ENCODE measurements at places on chromosomes 5 and 9.

- no peak for DNase-seq
These were observed 58.6 kb upstream of the CTXN3 start for GRCh38 chr5:127590156-127590722.

DNA sequence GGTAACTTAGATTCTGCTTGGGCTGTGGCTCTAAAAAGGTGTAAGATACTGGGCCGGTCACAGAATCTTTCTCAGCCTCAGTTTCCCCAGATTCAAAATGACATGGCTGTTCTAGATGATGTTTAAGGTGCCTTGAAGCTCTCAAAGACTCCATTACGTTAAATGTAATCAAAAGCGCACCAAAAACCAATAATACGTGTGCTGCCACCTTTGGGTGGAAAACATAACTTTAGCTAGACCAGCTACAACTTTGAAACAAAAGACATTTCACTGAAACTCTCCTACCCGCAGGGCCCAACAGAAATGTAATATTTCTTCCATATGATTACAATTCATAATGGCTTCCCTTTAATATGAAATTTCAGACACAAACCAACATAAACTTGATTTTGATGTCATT is 35.0 kb upstream of the PCSK5 start:
- DNase-seq, result no peak

DNA sequence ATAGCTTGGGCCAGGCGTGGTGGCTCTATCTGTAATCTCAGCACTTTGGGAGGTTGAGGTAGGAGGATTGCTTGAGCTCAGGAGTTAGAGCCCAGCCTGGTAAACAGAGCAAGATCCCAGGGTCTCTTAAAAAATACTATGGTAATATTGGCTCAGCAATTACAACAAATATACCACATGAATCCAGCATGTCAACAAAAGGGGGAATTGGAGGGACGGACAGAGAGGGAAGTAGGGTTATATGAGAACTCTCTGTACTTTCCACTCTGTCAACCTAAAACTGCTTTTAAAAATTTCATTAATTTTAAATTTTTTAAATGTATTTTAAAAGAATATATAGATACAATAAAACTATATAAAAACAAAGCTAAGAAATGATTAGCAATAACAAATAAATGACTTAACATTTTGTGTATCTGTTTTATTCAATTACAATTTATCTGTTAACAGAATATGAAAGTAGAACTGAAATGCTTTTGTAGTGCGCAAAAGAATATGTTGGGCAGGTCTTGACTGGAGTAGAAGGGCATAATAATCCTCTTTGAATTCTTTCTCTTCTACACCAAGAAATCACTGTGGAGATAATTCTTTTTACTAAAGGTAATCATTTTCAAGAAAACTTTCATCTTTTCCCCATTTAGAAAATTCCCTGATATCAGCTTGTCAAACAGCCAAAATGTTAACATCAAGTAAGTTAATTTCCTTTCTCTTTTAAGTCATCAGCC is 12.9 kb upstream of the CDC42SE2 start:
- DNase-seq, result no peak

DNA sequence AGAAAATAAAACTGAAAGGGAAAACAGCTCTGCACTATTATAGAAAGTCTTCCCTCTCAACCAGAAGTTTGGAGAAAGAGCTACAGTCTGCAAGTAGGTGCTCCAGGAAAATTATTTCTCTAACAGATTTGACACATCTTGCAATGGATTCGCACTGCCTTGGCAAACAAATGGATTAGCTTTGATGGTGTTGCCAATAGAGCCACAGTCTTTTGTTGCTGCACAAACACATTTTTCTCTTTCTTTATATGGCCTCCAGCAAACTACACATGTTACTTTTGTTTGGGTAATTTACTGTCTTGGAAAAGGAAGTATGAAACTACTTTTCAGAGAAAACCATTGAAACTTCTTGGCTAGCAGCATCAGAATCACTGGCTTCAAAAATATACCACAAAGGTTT is 523.1 kb downstream of the EFNA5 start:
- DNase-seq, result no peak

DNA sequence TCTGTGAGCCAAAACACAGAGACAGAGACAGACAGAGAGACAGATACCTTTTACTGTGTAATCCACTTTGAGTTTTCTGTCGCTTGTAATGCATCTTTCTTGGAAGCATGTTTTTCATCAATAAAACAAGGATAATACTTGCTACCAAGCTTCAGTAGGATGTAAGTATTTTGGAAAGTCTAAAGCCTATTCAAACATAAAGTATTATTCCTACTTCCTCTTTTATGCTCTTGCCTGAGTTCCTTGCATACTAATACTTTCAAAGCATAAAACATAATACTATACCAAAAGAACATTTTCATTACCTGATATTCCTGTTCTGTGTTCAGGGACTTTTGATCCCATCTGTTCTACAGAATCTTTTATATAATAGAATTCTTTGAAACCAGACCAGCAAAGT is 64.5 kb upstream of the SLC30A5 start:
- DNase-seq, result no peak

GRCh38 chr5:158552241-158552640 is 547.5 kb downstream of the EBF1 start:
- DNase-seq, result no peak

GRCh38 chr9:7542693-7543092 is 256.9 kb downstream of the DMAC1 start:
- no peak for DNase-seq

DNA sequence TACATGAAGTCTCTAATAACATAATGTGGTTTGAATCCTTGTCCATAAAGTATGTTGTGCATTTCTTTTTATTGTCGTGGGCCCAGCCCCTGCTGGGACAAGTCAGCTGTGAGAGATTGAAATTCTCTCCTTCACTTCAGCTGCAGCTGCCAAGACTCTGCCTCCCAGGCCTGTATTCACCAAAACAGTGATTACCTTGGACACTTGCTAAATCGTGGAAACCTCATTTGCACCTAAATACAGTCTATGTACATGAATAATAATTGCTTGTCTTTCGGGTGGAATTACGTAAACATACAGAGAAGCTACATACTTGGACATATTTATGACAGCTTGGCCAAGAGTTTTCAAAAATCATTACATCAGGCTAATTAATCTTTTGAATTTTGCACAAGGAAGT is 898.5 kb upstream of the SEMA6A start:
- no peak for DNase-seq

GRCh38 chr5:133372293-133372937 is 239.9 kb downstream of the FSTL4 start:
- DNase-seq, result no peak

DNA sequence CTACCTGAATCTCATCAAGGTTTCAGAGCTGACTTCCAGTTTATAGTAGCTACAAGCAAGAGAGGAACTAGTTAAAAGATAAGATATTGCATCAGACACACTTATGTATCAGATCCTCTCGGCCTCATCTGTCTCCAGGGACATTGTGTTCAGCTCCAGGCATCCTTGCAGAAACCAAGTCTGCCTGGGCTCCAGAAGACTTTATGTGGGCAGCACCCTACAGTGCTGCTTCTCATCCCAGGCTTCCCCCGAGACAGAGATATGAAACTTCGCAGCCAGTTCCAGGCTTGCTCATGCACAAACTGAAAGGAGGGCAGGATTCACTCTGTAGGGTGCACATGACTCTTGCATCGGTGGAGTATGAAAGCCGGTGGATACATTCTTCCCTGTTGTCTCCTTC is 33.9 kb upstream of the FOXB2 start:
- no peak for DNase-seq

DNA sequence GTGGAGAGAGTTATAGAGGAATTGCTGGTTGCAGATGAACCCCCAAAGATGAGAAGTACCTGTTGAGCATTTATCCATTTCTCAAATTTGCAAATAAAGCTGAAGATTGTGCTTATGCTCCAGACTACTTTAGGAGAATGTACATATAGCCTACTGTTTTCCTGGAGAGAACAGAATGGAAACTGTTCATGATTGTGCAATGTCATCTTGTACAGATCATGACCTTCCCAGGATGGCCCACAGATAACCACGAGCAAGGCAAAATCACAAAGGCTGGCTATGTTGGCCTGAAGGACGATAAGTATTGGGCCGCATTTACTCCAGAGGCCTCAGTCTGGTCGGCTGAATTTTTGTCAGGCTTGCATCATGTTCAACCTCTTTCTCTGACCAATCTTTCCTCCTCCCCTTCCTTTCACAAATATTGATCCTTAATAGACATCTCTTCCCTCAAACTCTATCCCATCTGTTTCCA is 28.5 kb upstream of the RICTOR start:
- DNase-seq, result peak; percentile 41

DNA sequence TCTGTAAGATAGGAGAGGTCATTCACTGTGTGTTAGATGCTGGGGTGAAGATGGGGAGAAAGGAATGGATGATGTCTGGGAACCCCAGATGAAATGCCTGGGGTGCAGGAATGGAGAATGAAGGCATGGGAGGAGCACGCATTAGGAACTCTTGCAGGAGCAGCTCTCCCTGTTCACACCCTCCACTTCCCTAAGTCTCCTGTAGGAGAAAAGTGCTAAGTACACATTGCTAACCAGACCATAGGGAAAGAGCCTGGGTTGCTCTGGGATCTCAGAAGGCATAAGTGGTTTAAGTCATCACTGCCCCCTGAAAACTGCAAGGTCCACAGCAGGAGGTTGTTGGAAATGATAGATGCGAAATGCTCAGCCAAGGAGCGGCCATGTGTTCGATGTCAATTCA is 163.1 kb downstream of the SEC61B start:
- DNase-seq, result no peak

DNA sequence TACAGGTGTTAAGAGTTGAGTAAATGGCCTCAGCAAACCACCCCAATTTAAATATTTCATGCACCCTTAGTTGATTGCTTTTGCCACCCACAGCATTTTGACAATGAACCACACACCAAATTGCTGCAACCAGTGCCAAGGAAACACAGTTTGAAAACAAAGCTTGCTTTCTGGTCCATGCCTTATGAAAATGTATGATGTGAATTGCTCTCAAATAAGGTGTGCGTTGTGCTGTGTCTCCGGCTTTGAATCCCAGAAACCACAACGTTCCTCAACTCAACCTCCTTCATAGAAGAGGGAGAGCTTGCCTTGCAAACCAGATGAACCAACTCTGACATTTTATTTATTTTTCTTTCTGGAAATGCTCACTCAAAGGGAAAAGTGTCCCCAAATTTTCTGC is 762.7 kb downstream of the TLE1 start:
- DNase-seq, result no peak
